ENCODE measurements at places on chromosomes 7 and 10.

DNA sequence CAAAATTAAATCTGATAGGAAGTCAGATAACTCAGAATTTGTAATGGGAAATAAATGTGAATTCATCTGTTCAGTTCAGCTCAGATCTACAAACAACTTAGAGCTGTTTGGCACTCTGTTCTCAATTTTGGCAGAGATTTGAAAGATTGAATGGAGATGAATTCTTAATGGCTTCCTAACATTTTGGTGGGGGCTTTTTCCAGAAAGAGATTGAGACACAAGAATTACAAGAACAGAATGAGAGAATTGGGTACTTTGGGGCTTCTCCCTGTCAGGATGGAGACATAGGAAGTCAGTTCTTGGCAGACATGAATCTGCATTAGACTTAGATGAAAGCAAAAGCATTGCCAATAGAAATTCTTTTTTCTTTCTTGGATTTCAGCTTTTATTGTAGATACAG is 39.0 kb upstream of the PTPRZ1 start:
- peak; percentile 13 for DNase-seq

- DNase-seq: no peak
Measured at GRCh38 chr7:89943525-89944050, 210.7 kb upstream of the STEAP1 start.

DNA sequence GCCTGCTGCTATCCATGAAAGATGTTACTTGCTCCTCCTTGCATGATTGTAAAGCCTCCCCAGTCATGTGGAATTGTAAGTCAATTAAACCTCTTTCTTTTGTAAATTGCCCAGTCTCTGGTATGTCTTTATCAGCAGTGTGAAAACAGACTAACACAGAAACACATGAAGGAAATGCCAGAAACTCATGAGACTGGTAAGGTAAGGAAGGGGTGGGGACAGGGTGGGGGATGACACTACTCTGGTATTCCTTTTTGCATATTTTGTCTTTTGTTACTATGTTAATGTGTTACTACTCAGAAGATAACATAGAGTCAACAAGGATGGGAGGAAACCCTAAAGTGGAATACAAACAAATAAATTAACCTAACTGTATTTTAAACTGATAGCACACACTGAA is 69.8 kb upstream of the DRGX start:
- no peak for DNase-seq

GRCh38 chr10:80894311-80894791 is 356.6 kb downstream of the SH2D4B start:
- no peak for DNase-seq

- no peak for DNase-seq
Measured at GRCh38 chr10:154348-154747, 19.1 kb downstream of the ZMYND11 start.

DNA sequence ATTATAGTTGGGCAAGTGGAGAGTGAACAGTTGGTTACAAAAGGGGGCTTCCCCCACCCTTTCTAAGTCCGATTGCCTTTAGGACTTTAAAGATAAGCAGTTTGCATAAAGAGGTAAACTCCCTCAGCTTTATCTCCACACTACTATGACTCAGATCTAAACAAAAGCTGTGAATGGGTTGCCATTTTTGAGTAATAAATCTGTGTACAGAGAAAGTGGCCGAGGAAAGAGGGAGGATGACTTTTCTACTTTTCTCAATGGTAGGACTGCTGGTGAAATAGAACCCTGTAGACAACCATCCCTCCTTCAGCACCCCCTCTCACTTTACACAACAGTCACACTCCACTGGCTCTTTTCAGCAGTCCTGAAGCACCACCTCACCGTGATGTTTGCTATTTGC is 71.2 kb downstream of the DNMBP start:
- DNase-seq: peak; percentile 13

DNA sequence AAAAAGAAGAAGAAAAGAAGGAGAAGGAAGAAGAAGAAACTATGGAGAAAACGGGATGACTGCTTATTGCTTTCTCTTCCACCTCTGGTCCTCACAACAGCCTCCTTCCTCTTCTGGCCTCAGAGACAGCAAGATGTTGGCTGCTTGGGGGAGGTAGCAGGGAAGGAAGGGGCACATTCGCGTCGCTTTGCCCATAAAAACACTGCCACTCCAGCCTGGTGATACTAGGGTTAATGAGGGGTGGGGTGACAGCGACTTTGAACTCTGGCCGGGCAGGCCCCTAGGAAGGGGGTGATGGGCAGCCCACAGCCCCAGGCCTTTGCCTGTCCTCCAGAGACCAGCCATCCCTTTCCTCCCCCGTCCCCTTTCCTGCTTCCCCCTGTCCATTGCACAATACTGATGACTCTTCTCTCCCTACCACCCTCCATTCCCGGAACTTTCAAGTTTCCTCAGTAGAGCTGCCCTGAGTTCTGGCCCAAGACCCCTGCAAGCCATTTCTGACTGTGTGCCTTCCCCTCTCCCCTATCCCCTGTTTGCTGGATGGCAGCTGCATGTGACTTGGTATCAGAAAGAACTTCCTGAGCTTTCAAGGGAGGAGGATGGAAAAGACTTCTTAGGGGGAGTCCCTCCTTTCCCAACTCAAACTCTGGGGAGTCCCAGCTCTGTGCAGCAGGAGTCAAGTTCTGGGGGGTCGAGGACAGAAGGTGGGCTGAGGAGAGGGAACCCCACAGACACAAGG is 2.2 kb upstream of the CUEDC2 start:
- no peak for DNase-seq

GRCh38 chr7:120404042-120404441 is 131.1 kb downstream of the KCND2 start:
- peak; percentile 44 for DNase-seq

DNA sequence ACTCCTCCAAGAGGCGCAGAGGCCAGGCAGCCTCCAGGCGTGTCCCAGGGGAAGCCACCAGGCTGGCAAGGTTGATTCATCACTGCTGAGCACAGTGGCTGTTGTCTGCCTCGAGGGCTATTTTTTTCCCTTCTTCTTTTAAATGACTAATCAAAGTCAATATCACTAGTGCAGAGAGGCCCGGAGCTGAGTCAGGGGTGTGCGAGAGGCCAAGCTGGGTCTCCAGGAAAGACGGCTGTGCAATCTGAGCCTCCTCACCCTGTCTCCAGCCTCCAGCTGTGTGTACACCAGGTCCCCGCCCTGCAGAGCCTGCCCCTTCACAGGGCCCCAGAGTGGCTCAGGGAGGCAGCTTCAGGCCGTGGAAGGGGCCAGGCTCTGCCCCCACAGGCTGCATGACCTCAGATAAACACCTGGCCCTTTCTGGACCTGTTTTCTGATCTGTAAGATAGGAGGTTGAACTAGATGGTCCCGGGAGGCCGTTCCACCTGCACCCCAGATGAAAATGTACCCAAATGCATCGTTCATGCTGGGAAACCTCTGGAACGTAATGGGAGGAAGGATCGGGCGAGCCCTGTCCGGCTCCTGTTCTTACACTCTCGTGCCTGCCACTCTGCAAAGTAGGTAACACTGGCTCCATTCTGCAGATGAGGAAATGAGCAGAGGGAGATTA is 3.7 kb downstream of the STX1A start:
- peak; percentile 98 for DNase-seq

- no peak for DNase-seq
Measured at GRCh38 chr10:32650246-32650655, 204.3 kb downstream of the CCDC7 start.

DNA sequence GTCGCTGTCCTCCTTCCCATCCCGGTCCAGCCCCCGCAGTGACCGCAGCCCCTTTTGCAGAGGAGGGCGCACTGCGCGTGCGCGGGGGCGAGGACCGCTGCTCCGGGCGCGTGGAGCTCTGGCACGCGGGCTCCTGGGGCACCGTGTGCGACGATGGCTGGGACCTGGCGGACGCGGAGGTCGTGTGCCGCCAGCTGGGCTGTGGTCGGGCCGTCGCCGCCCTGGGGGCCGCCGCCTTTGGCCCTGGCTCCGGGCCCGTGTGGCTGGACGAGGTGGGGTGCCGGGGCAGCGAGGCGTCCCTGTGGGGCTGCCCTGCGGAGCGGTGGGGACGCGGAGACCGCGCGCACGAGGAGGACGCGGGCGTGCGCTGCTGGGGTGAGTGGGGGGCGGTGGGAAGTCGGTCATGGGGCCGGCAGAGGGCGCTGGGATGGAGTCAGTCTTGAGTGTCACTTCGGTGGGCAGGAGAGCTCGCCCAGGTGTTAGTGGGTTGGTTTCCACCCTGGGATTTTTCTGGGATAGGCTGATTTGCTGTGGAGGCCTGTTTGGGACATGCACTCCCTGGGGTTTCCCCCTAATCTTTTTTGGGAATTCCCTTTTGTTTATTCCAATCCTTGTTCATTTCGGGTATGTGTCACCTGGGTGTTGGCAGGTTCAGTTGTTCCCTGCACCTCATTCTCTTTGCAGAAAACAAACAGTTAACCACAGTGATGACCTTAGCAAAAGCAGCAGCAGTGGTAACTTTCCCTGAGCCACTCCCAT is 11.6 kb downstream of the SCART1 start:
- DNase-seq: no peak

GRCh38 chr7:41476460-41476803 is 226.5 kb downstream of the INHBA start:
- no peak for DNase-seq

DNA sequence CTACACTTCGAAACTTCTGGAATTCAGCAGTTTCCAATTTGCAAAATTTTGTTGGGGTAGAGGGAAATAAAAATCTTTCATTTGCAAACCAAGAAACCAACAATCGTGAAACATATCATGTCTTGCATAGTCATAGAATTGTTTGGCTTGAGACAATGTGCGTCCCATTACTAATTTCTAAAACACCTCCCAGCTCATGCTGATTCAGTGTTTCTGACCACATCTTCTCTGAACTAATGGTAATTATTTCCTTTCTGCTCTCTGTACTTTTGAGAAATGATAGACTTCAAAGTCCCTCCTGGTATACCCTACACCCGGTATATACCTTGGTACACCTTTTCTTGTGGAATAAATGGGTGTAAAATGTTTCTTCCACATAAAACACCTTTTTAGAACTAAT is 41.8 kb upstream of the TSPAN13 start:
- no peak for DNase-seq

GRCh38 chr7:100752994-100753393 is 19.6 kb downstream of the ZAN start:
- no peak for DNase-seq

Data from NCI-H69 (cell line).